Hepatocyte (in vitro differentiated cells): ENCODE measurements at places on chromosomes 1 and 21.
A peak's percentile ranks its signal among the peaks of the same experiment; 100 is the strongest.

GRCh38 chr1:50308878-50309277, 114.4 kb downstream of the DMRTA2 start:
- H3K4me1 ChIP-seq = no peaks in the 10 kb centered on the region
- H3K4me3 ChIP-seq = no peak overlapping the region
- H3K36me3 ChIP-seq = no peaks in the 10 kb centered on the region

GRCh38 chr21:37815893-37816292, 100.4 kb downstream of the KCNJ6 start:
- H3K4me3 ChIP-seq = no peak overlapping the region
- H3K4me1 ChIP-seq = peaks cover 8% of the 10 kb centered on the region
- H3K27ac ChIP-seq = no peak overlapping the region
- H3K36me3 ChIP-seq = no peaks in the 10 kb centered on the region
- H3K27me3 ChIP-seq = no peaks in the 10 kb centered on the region

DNA sequence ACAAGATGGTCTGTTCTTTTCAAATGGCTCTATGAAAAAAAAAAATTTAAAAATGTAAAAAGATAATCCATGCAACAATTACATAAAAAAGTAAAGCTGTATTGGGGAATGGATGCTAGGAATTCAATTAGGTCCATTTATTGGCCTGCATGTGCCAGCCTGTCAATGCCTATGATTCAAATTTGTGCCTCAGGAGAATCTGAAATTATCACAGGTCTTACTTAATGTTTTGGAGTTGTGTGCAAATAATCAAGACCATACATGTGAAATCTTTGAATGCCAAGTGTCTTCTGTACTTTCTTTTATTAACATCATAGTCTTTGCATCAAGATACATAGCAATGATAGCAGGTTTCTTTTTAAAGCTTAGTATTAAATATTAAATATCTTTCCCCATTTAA, 13.5 kb upstream of the KLHL12 start:
- H3K36me3 ChIP-seq = no peaks in the 10 kb centered on the region
- H3K4me3 ChIP-seq = no peak overlapping the region
- no peak overlapping the region for H3K27ac ChIP-seq
- H3K27me3 ChIP-seq = no peaks in the 10 kb centered on the region
- DNase-seq = no peak
- no peaks in the 10 kb centered on the region for H3K4me1 ChIP-seq

DNA sequence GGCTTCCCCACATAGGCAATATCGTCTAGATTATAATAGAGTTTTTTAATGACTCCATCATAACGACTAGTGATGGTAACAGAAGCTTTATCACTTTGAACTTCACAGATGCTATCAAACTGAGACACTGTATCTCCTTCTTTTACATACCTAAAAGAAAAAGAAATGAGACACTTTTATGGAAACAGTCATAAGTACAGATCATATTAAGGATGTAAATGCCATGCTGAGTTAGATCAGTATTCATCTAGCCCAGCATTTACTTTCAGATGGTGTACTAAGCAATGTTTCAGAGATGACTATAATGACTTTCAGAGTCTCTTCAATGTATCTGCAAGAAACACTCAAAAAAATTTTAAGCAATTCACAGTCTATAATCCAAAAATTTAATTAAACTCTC, 18.9 kb downstream of the DBT start:
- no peak for DNase-seq
- no peaks in the 10 kb centered on the region for H3K4me1 ChIP-seq
- no peak overlapping the region for H3K4me3 ChIP-seq
- no peak overlapping the region for H3K27ac ChIP-seq
- H3K27me3 ChIP-seq = no peaks in the 10 kb centered on the region

- no peaks in the 10 kb centered on the region for H3K27me3 ChIP-seq
- no peak overlapping the region for H3K27ac ChIP-seq
- H3K4me1 ChIP-seq = no peaks in the 10 kb centered on the region
- H3K4me3 ChIP-seq = no peak overlapping the region
Measured at GRCh38 chr1:69120817-69121216, 446.9 kb upstream of the LRRC7 start.

DNA sequence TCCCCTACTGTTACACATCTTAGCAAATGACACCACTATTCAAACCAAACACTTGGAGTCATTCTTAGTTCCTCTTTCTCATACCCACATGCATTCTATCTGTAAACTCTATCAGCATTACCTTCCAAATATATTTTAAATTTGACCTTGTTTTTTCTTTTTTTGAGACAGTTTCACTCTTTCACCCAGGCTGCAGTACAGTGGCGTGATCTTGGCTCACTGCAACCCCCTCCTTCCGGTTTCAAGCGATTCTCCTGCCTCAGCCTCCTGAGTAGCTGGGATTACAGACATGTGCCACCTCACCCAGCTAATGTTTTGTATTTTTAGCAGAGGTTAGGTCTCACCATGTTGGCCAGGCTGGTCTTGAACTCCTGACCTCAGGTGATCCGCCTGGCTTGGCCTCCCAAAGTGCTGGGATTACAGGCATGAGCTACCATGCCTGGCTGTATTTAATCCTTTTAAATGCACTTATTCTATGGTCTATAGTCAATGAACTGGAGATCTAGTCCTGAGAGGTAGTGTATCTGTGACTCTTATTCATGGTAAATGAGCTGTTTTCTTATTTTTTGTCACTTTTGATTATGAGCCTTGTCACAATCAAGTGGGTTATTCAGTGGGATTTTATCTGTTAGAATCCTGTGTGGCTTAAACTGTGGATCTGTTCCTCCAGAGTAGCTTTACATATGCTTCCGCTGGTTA, 73.1 kb downstream of the GATAD2B start:
- H3K27me3 ChIP-seq = no peaks in the 10 kb centered on the region
- no peak overlapping the region for H3K4me3 ChIP-seq
- H3K27ac ChIP-seq = no peak overlapping the region
- no peaks in the 10 kb centered on the region for H3K4me1 ChIP-seq
- no peaks in the 10 kb centered on the region for H3K36me3 ChIP-seq
- DNase-seq = no peak

DNA sequence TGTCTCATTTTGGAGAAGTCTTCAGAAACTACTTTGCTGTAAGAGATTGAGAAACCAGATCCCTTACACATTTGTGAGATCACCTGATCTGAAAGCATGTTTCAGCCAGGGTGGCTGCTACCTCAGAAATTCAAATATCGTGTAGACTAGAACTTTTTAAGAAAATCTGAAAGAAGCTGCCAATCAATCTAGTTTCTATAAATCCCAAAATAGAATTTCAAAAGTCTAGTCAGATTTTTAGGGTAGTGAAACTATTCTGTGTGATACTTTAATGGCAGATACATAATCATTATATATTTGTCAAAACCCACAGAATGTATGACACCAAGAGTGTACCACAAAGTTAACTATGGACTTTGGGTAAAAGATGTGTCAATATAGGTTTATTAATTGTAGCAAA, 79.9 kb upstream of the PLPPR5 start:
- no peaks in the 10 kb centered on the region for H3K36me3 ChIP-seq
- no peak overlapping the region for H3K4me3 ChIP-seq
- no peaks in the 10 kb centered on the region for H3K27me3 ChIP-seq

GRCh38 chr1:183609759-183610452, 19.6 kb upstream of the NCF2 start:
- H3K27ac ChIP-seq = no peak overlapping the region
- no peaks in the 10 kb centered on the region for H3K4me1 ChIP-seq
- no peaks in the 10 kb centered on the region for H3K27me3 ChIP-seq
- no peak for DNase-seq
- no peak overlapping the region for H3K4me3 ChIP-seq

DNA sequence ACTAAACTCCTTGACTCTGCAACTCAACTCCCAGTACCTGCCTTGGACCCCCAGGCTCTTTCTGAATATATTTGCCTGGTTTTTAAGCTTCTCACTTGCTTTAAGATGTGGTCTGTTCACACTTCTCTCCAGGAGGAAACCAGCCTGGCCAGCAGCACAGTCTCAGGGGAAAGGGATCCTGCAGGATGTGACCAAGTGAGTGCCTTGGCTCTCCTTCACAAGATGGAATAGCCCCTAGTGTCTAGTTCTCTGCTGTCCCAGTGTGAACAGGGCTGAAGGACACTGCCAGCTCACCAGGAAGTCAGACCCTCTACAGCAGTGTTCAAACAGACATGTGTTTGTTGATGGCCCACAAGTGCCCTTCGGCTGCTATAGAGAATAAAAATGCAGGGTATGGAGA, 32.9 kb downstream of the CD244 start:
- no peaks in the 10 kb centered on the region for H3K36me3 ChIP-seq
- H3K27ac ChIP-seq = no peak overlapping the region
- no peak for DNase-seq
- H3K27me3 ChIP-seq = no peaks in the 10 kb centered on the region
- H3K4me3 ChIP-seq = no peak overlapping the region

- no peak overlapping the region for H3K27ac ChIP-seq
- no peak for DNase-seq
- no peaks in the 10 kb centered on the region for H3K36me3 ChIP-seq
Measured at GRCh38 chr1:225415307-225415706, 12.5 kb downstream of the LBR start.

DNA sequence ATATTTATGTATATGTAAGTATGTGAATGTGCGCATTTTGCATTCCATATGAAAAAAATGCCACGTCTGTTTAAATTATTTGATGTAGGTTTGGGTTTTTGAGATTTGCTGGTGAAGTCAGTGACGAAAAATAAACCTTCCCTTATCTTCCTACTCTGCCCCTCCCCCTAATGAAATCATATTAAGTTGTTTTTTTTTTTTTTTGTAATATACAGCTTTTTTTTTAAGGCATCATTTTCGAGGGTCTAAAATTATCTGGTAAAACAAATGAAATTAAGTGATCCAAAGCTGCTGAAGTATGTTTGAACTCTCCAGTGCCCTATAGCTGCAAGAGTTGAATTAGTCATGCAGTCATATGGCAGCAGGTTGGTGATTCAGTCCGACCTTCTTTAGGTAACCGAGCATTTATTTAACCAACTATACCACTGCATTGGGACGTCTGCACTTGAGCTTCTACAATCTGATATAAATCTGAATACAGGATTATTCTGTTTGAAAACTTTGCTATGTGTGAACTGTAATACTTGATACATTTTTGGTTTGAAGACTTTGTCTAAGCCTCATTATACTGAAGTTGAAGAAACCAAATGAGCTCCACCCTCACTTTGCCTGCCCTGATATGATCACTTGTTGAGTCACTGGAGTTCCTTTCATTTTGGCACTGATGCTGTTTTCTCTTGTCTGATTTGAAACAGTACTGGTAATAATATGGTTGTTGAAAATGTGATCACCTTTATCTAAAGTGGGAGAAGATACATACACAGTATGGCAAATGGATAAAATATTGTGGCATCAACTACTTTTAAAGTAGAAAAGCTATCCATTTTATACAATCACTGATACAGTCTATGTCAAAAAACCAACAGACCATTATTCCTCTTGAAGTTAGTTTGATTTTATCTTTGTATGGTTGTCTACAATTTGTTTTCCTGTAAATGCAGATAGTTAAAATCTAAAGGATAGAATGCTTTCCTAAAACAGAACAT, 11.7 kb downstream of the PDIK1L start:
- H3K27me3 ChIP-seq = no peaks in the 10 kb centered on the region
- no peak for DNase-seq
- H3K4me3 ChIP-seq = no peak overlapping the region
- no peaks in the 10 kb centered on the region for H3K36me3 ChIP-seq

DNA sequence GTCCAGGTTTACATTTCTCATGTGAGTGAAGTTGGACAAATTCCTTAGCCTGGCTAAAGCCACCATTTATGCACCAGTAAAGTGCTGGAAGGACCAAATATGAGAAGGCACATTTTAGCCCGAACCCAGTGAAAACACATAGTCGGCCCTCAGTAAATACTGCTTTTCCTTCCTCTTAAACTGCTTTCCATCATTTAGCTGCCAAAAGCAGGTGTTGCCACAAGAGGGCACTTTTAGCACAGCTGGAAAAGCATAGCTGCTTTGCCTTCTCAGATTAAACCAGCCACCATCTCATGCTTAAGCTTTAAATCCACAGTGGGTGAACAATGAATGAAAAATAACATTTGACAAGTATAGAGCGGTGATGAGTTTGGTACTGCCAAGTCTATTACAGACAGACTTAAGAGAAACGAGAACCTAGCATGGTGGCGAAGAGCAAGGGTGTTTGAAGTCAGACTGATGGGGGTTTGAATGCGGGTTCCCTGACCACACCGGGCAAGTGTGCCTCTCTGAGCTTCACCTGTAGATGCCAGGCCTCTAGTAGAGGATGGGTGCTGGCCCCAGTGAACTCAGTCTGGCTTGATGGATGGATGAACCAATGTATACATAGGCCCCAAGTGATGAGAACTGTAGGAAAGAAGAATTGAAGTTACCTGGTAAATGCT, 57.8 kb downstream of the SLC35D1 start:
- DNase-seq = peak; percentile 76
- no peaks in the 10 kb centered on the region for H3K27me3 ChIP-seq
